ENCODE measurements at places on chromosomes 1 and 21. TPM values are rescaled to one million over a fixed set of nuclear protein-coding genes. Genes with fewer than 3 reads are reported as not detected.

GIPC2 gene
- 0.02 TPM for total RNA-seq

CFAP45 gene
- 0.51 TPM for total RNA-seq

DNALI1 gene
- total RNA-seq, result not detected

CCDC17 gene
- 0.37 TPM for total RNA-seq

IVL gene
- 0.03 TPM for total RNA-seq

Measured in A549 treated with CpdA at 1 μM for 4 hours (cell line).